ENCODE measurements at places on chromosomes 3 and 15.

- no peak for DNase-seq
Measured at GRCh38 chr3:149000206-149000745, 8.9 kb downstream of the GYG1 start.

GRCh38 chr3:44363591-44363990, 25.0 kb downstream of the TCAIM start:
- DNase-seq: no peak

- DNase-seq: no peak
Measured at GRCh38 chr3:127493924-127494646, 96.4 kb downstream of the TPRA1 start.

GRCh38 chr15:77031376-77032050, 36.6 kb downstream of the PSTPIP1 start:
- no peak for DNase-seq

GRCh38 chr3:115712871-115713270, 89.6 kb downstream of the GAP43 start:
- no peak for DNase-seq

GRCh38 chr15:100926258-100926657, 7.1 kb downstream of the LRRK1 start:
- no peak for DNase-seq

GRCh38 chr3:112247350-112247749, 46.7 kb downstream of the SLC9C1 start:
- DNase-seq: no peak

- DNase-seq: no peak
Measured at GRCh38 chr3:113615976-113616375, 80.5 kb downstream of the USF3 start.

DNA sequence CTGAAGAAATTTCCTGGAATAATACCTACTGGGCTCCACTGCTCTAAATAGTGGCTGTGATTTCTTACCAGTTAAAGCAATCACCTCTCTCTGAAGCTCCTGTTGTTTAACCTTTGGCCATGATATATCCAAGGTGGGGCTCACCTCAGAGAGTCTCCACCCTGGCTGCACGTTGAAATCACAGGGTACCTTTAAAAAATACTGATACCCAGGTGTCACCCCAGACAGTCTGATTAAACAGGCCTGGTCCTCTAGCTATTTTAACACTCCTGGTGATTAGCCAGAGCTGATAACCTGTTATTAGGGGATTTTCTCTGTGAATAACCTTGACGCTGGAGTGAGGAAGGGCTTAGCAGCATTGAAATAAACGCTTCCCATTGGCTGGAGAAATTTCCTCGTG, 22.3 kb upstream of the ZBTB38 start:
- no peak for DNase-seq

DNA sequence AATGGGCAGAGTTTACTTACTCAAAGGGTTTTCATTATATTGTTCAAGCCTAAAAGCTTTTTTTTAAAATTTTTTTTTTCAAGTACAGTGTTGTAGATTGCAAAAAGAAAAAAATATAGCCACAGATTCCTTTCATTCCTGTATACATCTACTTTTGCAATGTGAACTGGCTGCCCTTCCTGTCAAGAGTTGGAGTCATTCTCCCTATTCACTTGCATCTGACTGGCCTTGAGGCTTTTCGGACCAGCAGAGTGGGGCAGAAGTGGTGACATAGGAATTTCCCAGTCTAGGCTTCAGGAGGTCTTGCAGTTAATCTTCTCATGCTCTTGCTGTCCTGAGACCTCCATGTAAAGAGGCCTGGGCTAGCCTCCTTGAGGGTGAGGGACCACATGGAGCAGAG, 218.3 kb upstream of the CFAP20DC start:
- no peak for DNase-seq

All from stimulated activated naive CD4-positive, alpha-beta T cell (primary cell).